Epithelial cell of proximal tubule (primary cell): ENCODE measurements at places on chromosomes 3 and 15.
A peak's percentile ranks its signal among the peaks of the same experiment; 100 is the strongest.

GRCh38 chr3:66789580-66790237 is 208.4 kb upstream of the KBTBD8 start:
- no peak for DNase-seq

- DNase-seq = peak; percentile 9
Observed at GRCh38 chr15:24954783-24955530, at the start of the genes SNRPN and SNURF. Gene SNRPN (plus strand): TSS chr15:24954987. CDS start chr15:24974454, 19,467 bp downstream. Gene SNURF (plus strand): TSS chr15:24954987. CDS start chr15:24955049, 62 bp downstream.

DNA sequence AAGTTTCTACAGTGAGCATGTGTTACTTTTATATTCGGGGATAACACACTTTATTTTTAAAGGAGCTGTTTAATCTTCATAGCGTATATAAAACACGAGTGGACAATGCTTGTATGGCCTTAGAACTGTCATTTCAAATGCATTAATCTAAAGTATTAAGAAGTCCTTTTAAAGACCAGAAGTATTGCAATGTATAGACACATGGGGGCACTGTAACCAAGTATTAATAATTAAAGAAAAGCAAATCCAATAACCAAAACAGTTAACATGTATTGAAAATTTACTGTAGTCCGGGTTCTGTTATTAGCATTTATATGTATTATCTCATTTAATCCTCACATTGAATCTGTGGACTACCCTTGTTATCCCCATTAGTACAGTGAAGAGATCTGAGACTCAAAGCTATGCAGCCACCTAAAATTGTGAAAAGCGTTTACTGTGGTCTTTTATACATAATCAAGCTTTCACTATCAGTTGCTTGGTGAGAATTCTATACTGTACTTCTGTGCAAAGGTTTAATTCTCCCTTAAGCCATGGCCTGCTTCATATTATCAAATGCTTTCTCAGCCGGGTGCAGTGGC is 10.1 kb downstream of the ARL14 start:
- no peak for DNase-seq

DNA sequence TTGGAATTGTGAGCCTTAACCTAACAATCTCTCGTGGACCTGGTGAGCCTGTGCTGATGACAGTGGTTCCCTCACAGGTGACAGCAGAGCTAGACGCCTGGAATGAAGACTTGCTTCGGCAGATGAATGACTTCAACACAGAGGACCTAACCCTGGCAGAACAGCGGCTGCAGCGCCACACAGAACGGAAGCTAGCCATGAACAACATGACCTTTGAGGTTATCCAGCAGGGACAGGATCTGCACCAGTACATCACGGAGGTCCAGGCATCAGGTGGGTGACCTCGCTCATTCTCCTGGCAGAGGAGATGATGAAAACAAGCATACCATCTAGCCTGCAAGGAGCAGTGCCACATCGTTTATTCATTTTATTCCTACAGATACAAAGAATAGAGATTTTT is 316.9 kb upstream of the UMPS start:
- DNase-seq = no peak

DNA sequence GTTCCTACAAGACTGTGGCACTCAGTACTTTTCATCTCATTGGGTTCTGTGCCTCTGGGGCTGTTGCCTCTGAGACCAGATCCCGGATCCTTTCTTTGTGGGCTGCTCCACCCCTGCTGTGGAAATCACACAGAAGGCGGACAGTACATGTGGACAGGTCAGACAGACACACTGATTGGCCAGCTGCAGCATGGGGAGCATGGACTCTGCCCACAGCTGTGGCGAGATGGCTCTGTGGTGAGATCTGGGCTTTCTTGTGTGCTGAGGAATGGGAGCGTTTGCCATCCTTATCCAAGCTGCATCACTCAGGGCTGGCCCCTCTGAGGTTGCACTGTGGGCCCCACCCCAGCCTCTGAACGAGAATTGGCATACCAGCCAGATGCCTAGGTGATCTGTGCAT is 147.0 kb downstream of the APBA2 start:
- no peak for DNase-seq

GRCh38 chr3:106327696-106328025 is 458.8 kb upstream of the CBLB start:
- no peak for DNase-seq

DNA sequence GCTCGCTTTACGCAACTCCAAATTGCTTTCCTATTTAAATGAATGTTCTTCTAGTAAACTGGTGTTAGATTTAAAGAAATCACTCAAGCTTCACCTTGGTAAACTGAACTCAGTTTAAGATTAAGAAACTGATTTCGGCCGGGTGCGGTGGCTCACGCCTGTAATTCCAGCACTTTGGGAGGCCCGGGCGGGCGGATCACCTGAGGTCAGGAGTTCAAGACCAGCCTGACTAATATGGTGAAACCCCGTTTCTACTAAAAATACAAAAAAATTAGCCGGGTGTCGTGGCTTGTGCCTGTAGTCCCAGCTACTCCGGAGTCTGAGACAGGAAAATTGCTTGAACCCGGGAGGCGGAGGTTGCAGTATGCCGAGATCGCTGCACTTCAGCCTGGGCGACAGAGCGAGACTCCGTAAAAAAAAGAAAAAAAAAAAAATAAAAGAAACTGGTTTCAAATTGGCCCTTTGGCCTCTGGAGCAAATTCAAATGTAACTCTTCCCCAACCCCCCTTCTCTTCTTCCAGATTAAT is 1.7 kb downstream of the SKIL start:
- no peak for DNase-seq

GRCh38 chr3:151015767-151016477 is 43.4 kb upstream of the CLRN1 start:
- DNase-seq = no peak

GRCh38 chr15:83205725-83206324 is 1.8 kb downstream of the HDGFL3 start:
- no peak for DNase-seq

- DNase-seq = no peak
Observed at GRCh38 chr3:127690106-127690505, 17.4 kb downstream of the ABTB1 start.

- DNase-seq = no peak
Observed at GRCh38 chr15:63188247-63188925, 1.0 kb upstream of the RAB8B start.

GRCh38 chr3:194294895-194295214 is 56.3 kb downstream of the CPN2 start:
- DNase-seq = no peak

DNA sequence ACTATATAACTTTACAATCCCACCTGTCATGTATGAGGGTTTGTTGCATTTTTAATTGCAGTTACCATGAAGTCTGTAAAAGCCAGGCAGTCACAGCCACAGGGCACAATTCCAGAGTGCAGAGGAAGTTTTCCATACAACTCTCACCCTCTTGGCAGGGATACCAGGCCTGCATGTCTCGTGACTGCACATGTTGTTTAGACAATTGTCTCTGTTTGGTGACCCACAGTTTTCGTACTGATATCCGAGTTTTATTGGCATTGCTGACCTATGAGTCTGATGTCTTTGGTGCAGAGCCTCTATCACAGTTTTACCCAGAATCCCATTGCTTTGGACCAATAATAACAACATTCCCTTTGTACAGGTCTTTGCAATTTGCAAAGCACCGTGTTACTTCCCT is 24.9 kb upstream of the MYZAP start:
- no peak for DNase-seq

DNA sequence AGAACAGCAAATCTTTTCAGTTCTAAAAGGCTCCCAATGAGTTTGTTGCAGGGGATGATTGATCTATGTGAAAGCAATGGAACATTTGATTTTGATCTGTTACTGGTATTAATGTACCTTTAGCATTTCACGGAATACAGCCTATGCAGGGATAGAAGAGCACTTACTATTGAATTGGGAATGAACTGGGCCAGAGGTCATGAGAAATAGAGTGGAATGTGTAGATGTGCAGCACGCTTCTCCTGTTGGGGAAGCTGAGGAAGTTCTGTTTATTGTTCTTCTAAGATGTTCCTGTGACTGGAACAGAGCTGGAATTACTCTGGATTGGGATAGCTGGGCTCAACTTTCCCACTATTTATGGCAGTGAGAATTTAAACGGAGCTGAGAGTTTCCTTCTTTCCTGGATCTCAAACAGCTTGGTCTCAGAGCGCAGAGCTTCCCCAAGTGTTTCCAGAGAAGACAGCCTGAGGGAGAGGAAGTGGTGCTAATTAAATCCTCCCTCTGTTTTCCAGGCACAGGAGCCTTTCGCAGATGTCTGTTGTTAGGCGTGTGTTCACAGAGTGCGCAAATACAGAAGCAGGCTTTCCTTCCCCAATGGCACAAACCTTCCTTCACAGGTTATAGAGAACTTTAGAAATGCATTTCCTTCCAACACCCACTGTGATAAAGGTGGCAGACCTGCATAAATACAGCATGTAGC is 32.5 kb downstream of the TPRG1 start:
- DNase-seq = no peak

DNA sequence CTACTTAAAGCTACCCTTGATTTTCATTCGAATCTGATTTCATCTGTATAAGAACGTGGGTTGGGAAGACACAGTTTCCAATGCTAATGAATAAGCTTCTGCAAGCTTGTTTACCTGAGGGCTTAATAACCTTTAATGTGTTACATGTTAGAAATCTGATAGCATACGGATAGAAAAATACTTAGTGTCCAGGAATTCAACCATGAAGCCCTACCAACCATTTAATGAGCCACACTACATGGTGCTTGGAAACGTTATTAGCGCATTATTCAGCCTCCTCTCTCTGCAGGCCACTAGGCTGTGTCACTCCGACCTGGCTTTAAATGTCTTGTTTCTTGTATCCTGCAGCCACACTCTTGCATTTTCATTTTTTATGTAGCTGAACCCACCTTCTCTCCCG is 1.6 kb downstream of the FAM81A start:
- DNase-seq = no peak

GRCh38 chr15:48604567-48604966 is 40.9 kb downstream of the FBN1 start:
- no peak for DNase-seq

GRCh38 chr3:110933821-110934426 is 137.7 kb upstream of the NECTIN3 start:
- no peak for DNase-seq

DNA sequence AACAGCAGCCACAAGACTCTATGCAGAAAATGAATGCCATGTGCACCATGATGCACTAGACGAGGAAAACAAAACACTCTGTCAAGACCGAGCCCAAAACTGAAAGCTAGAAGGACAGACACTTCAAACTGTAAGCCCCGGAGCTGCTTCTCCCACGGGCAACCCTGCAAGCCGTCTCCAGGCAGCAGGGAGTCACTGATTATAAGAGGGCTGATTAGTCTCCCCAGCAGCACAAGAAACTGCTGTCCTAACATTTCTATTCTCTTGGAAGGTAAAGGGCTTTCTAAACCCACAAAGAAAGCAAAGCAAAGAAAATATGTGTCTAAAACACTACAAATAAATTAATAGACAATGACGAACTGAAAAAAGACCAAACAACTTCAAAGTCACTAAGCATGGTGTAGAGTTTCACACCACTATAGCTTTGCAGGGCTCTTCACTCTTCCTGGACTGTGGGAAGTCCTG is 15.5 kb downstream of the TBC1D2B start:
- DNase-seq = no peak

GRCh38 chr3:52399593-52399992 is 45.3 kb downstream of the SEMA3G start:
- no peak for DNase-seq

- no peak for DNase-seq
Observed at GRCh38 chr3:126797563-126797962, 93.5 kb downstream of the CHCHD6 start.

DNA sequence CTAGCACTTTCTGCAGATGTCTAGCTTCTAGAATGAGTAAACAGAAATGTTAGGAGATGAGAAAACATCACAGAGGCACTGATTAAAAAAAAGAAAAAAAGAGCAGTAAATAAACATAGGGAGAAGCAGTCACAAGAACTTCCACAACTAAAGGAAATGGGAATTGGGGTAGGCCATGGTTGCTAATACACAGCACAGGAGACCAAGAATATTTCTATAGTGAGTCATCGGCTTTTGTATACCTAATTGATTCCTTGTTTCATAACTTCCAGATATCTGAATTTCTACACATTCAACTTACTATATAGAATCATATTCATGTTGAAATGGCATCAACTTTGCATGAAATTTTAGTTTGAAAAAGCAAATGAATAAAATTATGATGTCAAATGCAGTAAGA is 47.3 kb upstream of the TCF12 start:
- peak; percentile 50 for DNase-seq

DNA sequence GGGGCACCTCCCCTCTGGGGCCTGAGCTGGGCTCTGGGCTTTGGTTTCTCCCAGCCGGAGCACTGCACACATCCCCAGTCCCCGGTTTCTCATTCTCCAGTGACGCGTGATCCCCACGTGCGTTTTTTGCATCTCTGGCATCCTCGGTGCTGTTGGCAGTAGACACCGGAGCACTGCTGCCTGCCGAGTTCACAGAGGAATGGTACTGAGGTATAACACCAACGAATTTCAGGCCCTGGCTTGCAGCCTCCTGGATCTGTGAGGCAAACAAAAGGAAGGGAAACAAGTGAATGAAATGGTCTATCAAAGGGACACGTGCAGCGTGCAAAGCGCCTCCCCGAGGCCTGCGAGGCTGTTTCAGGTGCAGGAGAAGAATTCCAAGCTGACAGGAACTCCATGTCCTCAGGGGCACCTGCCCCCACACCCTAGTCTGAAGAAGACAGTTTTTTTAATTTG is 112.9 kb downstream of the OXNAD1 start:
- no peak for DNase-seq

DNA sequence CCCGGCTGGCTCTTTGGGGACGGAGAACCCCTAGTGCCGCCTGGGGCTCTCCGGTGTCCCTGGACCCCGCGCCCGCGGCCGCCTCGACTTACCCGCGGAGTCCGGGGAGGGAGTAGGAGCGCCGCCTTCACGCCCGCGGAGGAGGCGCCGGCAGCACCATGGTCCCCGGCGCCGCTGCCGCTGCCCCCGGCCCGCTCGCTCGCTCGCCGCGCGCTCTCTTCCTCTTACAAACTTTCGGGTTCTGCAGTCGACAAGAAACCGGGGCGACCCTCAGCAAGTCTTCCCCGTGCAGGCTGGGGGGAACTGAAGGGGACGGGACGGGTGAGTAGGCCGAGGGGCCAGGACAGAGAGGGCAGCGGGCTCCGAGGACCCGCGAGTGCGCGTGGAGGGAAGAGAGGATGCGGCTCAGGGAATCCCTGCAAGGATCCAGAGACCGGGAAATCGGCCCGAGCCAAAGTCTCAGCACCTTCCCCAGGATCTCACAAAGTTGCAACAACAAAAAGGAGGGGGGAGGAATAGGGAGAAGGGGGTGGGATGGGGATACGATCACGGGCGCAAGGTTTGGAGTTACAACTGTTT is 2.0 kb downstream of the FOXP1 start:
- DNase-seq = no peak

DNA sequence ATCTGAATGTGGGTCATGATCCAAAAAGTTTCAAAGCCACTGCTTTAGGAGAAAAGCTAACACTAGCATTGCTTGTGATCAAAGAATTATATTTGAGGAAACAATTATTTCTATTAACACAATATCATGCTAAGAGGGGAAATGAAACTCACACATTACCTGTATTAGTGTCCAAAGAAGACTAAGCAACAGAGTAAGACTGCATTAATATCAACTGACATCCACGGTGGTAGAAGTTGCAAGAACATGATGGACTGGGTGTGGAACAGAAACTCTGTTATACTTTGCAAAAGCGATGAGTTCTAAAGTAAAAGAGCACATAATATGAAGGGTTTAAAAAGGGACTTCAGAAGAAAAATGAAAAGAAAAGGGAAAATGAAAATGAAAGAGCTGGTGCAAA is 648.3 kb upstream of the NECTIN3 start:
- DNase-seq = no peak

- no peak for DNase-seq
Observed at GRCh38 chr3:158226429-158226828, 116.5 kb downstream of the RSRC1 start.
